Caco-2 (cell line): ENCODE measurements at places on chromosomes 13 and 19. TPM values are rescaled to one million over a fixed set of nuclear protein-coding genes. Genes with fewer than 3 reads are reported as not detected.

GRCh38 chr19:3904233-3904632 is 23.7 kb downstream of the ATCAY start:
- no peak overlapping the region for H3K27ac ChIP-seq
- H3K4me1 ChIP-seq: no peaks in the 10 kb centered on the region
- no peak overlapping the region for H3K4me3 ChIP-seq
- no peaks in the 10 kb centered on the region; the same call in 1 of the 2 replicates for H3K27me3 ChIP-seq
- H3K36me3 ChIP-seq: no peaks in the 10 kb centered on the region

GRCh38 chr19:57815247-57816075 is 748 bp upstream of the ZNF552 start:
- H3K36me3 ChIP-seq: peaks cover 2% of the 10 kb centered on the region; the same call in 1 of the 2 replicates
- H3K4me3 ChIP-seq: peak overlapping the region; percentile 30
- H3K4me1 ChIP-seq: peaks cover 50% of the 10 kb centered on the region
- peak overlapping the region; percentile 99 for H3K27ac ChIP-seq

DNA sequence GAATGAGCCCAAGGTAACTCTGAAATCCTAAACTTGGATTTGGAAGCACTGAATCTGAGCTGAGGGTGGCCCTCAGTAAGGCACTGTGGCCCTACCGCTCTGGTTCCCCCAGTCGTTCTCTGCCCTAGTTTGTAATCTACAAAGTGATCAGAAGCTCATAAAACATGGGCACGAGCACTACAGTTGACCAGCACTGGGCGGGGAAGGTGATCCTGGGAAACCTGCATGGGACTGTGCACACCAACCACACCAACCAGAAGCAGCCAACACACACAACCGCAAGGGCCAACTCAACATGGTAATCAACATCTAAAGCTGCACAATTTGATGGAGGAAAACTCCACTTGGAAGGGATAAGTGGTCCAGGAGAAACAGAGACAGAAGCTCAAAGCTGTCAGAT is 22.9 kb downstream of the SLC7A1 start:
- H3K4me3 ChIP-seq: no peak overlapping the region
- H3K4me1 ChIP-seq: no peaks in the 10 kb centered on the region; the same call in 1 of the 2 replicates
- no peaks in the 10 kb centered on the region for H3K27me3 ChIP-seq

DNA sequence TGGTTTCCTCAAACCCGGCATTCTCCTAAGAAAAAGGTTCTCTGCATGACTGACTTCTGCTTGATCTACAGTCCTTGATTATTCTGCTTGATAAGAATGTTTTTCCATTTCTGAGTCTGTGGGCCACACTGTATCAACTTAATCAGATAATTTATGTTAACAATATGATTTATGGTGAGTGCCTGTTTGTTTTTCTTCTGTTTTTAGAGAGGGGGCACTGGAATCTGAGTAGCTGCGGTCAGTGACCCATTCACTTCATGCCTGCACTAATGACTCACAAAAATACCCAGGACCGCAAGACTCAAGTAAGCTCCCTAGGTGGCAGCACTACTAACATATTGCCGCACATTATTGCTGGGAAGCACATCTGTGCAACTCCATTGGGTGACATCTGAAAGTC is 542.3 kb upstream of the ATXN8OS start:
- no peaks in the 10 kb centered on the region for H3K36me3 ChIP-seq
- peak; percentile 54 for DNase-seq
- H3K4me3 ChIP-seq: no peak overlapping the region
- H3K27me3 ChIP-seq: no peaks in the 10 kb centered on the region
- H3K27ac ChIP-seq: no peak overlapping the region

VSTM1 gene
- total RNA-seq: not detected in 2 replicates

INSL3 gene
- not detected in 2 replicates for total RNA-seq

- peaks cover 14% of the 10 kb centered on the region for H3K36me3 ChIP-seq
- H3K27me3 ChIP-seq: no peaks in the 10 kb centered on the region
- no peak for DNase-seq
- H3K4me1 ChIP-seq: no peaks in the 10 kb centered on the region
Measured at GRCh38 chr19:46609511-46610412, 8.6 kb downstream of the CALM3 start.
